ENCODE measurements at places on chromosomes 16 and 17. TPM values are rescaled to one million over a fixed set of nuclear protein-coding genes. Genes with fewer than 3 reads are reported as not detected.
A peak's percentile ranks its signal among the peaks of the same experiment; 100 is the strongest.

Gene ZG16B
- total RNA-seq = not detected

Gene PRDM7
- total RNA-seq = not detected

Gene TPSG1
- not detected for total RNA-seq

Gene CIBAR2
- total RNA-seq = not detected

Gene KRT13
- total RNA-seq = not detected

Gene UNC13D
- not detected for total RNA-seq

Gene YBX2
- total RNA-seq = not detected

GRCh38 chr16:84464116-84464515 is 40.3 kb downstream of the MEAK7 start:
- no peak for DNase-seq

DNA sequence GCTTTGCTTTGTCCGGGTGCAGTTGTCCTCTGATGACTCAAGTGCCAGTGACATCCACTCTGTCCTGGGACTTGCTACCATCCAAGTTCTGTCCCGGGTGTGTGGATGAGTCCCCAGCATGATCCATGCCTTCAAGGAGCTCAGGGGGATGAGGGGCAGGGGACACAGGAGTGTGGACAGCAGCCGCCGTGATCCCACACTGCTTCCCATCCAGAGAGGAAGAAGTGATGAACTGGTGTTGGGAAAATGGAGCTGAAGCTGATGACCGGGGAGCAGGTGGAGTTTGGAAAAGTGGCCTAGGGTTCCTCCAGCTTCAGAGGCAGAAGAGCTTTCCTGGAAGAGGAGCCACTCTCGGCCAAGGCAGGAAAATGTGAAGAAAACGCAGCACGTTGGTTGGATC is 249.6 kb upstream of the TNRC6C start:
- no peak for DNase-seq

- no peak for DNase-seq
Observed at GRCh38 chr17:79792341-79792871, 4.5 kb downstream of the CBX8 start.

GRCh38 chr16:73047536-73048291 is at the start of gene ZFHX3:
TSS of gene ZFHX3 (minus strand) at chr16:73048128. CDS start at chr16:72960145, 87,983 bp downstream.
- peak; percentile 70 for DNase-seq

- no peak for DNase-seq
Observed at GRCh38 chr16:78955206-78955605, 645.3 kb downstream of the MAF start.

DNA sequence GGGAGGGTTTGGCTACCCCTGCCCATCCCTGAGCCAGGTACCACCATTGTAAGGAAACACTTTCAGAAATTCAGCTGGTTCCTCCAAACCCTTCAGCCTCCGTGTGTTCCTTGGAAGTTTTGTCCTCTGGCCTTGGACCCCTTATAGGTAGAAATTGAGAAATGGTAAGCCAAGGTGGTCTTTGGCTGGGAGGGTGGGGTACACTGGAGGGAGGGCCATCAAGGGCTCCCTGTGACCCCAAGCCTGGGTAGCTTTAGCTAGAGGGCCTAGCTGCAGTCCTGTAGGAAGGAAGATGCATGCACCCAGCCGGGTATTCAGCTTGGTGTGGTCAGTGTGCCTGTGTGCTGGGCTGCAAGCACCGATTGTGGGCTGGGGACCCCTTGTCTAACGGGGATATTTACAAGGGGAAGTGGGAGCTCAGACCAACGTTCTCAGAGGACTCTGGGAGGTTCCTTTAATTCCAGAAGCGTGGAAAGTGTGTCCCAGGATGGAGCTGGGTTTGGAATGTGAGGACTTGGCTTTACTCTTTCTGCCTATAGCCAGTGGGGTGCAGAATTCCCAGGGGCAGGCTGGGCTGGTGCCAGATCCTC is 6.8 kb downstream of the NAT9 start:
- DNase-seq = no peak

GRCh38 chr17:64994781-64995538 is 61.6 kb downstream of the GNA13 start:
- no peak for DNase-seq
